ENCODE measurements at places on chromosomes 1 and 21.

DNA sequence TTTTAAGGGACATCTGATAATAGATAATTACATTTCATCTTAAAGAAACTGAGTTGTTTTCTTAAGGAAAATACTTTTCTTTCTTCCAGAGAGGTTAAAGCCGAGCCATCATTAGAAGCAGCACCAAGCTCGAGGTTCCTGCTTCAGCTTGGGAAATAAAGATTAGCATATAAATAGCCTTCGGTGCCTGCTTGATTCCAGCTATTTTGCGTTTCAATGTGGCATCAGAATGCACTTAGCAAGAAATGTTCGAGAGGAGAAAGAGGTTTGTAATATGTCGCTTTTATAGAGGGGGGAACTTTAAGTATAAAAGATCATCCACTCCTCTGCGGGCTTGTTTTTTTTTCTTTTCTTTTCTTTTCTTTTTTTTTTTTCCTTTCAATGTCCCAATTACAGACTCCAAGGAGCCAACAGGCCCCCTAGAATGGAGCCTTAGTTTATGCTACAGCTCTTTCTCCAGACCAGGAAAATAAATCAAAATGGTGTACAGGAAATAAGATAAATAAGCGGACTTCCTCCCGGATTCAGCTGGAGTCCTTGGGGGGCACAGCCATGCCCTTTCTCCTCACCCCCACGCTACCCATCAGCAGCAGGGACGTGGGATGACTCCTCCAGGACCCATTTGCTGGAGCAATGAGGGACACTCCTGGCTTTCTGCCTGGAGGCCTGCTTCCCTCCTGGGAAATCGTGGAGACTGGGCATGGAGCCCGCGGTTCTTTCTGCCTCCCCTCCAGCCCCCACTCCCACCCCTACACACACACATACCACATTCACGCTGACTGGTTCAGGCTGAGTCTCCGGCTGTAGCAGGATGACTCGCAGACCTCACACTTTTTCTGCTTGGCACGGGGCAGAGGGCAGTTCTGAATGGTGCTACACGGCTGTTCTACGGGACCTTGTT lies 131.6 kb downstream of the RRAGC start:
- H3K4me1 ChIP-seq, result peaks cover 1% of the 10 kb centered on the region
- no peak overlapping the region for H3K4me3 ChIP-seq
- H3K36me3 ChIP-seq, result no peaks in the 10 kb centered on the region
- DNase-seq, result no peak
- no peak overlapping the region for H3K27ac ChIP-seq

DNA sequence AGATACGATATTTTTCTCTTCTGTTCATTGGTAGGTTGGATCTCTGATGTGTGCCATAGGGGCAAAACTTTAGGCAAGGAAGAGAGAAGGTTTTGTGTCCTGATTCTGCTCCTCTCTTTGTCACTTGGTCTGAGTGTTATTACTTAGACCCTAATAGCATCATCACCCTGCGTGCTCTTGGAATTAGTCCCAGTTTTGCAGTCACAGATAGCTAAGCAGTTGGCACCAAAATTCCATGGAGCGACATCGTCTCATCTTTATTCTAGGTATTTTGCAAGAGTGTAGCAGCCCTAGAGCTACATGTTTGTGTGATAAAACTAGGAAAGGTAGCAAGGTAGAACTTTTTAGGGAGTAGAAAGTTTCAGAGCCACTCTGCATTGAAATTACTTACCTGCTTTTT lies 23.8 kb downstream of the PIP5K1A start:
- H3K4me3 ChIP-seq, result no peak overlapping the region
- no peaks in the 10 kb centered on the region for H3K27me3 ChIP-seq
- DNase-seq, result no peak
- H3K36me3 ChIP-seq, result peaks cover 7% of the 10 kb centered on the region
- H3K4me1 ChIP-seq, result peaks cover 1% of the 10 kb centered on the region

DNA sequence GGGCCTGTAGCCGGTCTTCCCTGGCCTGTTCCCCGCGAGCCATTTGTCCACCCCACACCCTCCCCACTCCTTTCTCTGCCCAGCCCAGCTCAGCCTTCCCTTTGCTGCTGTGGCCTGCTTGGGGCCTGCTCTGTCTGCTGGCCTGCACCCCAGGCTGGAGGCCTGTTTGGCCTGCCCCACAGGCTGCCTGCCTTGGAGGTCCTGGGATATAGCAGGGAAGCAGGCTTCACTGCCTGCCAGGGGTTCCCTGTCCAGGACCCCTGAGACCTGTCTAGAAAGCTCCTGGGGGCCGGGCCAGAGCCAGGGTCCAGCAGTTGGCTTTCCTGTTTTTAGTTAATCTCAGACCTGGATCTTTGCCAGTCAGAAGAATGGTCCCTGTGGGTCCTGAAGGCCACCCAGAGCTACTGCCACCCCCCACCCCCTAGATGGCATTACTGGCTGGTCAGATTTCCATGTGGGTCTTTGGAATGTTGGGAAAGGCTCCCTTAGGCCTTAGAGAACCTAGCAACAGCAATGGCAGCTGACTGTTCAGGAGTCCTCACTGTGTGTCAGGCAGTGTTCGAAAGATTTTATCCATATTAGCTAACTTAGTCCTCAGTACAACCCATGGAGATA lies 7.7 kb downstream of the ZNF362 start:
- peaks cover 18% of the 10 kb centered on the region for H3K4me1 ChIP-seq
- H3K27ac ChIP-seq, result no peak overlapping the region
- no peaks in the 10 kb centered on the region for H3K36me3 ChIP-seq
- no peak for DNase-seq
- H3K27me3 ChIP-seq, result no peaks in the 10 kb centered on the region
- H3K4me3 ChIP-seq, result no peak overlapping the region

GRCh38 chr1:192158181-192158580 lies at the start of gene RGS18:
Gene RGS18 (plus strand): TSS chr1:192158462. CDS start chr1:192158638, 176 bp downstream.
- no peak within 1 kb of the TSS for H3K27ac ChIP-seq
- no peaks in the 10 kb centered on the region for H3K4me1 ChIP-seq
- no peaks in the 10 kb centered on the region for H3K36me3 ChIP-seq
- H3K27me3 ChIP-seq, result no peaks in the 10 kb centered on the region
- no peak for DNase-seq
- H3K4me3 ChIP-seq, result no peak within 1 kb of the TSS
